ENCODE measurements at places on chromosomes 16 and 17. TPM values are rescaled to one million over a fixed set of nuclear protein-coding genes. Genes with fewer than 3 reads are reported as not detected.

- DNase-seq: no peak
Measured at GRCh38 chr16:22692916-22693637, 120.9 kb upstream of the HS3ST2 start.

DNA sequence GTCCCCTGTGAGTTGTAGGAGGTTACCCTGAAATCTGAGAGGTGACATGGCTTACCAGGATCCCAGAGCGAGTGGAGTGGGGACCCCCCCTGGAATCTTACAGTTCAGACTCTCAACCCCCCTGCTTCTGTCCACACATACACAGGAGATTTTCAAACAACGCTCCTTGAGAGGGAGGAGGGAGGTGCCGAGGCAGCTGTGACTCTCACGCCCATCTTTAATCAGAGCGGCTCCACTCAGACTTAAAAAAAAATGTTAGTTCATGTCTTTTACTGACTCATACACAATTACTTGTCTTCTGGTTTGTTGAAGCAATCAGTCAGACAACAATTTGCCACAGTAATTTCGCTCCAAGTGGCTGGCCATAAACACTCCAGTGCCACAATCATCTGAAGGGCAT, 15.4 kb upstream of the TMEM220 start:
- DNase-seq: no peak

DNA sequence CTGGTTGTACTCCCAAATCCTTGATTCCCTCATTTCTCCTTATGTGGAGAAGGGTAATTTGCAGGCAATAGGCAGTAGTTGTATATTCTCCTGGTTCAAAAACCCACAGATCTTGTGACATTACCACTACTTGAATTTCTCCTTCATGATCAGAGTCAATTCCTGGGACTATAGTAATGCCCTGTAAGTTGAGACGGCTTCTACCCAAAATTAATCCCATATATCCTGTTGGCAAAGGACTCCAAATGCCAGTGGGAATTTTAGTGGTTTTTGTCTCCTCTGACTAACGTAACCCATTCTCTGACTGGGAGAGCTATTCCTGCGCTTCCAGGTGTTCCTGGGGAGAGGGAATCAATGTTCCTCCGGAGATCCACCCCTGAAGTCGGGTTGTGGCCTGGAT, 11.6 kb upstream of the ZNF689 start:
- DNase-seq: no peak

- DNase-seq: no peak
Measured at GRCh38 chr17:82072827-82073226, 7.2 kb upstream of the DUS1L start.

- DNase-seq: peak; percentile 8
Measured at GRCh38 chr17:39364236-39365025, 37.0 kb downstream of the FBXL20 start.

The ACSM5 gene
- polyA plus RNA-seq: not detected
